ENCODE measurements at places on chromosomes 2 and 18. TPM values are rescaled to one million over a fixed set of nuclear protein-coding genes. Genes with fewer than 3 reads are reported as not detected.

NR4A2 gene
- total RNA-seq = 14.4 TPM

STK25 gene
- total RNA-seq = 93.9 TPM

DNA sequence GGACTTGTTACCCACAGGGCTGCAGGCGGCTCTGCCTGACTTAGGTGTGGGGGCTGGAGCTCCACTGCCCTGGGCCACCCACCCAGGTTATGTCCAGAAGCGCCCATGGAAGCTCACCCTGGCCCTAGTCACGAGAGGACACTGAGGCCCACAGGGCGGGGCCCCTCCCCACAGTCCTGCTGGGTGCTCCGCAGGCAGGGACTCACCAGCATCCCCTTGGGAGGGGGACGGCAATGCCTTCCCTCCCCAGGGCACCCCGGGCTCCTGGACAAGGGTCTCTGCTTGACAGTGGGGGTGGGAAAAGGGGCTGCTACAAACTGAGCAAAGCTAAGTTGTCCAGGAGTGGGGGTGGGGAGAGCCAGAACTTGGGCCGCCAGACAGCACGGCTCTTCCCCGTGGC is 60.5 kb downstream of the AQP12A start:
- no peaks in the 10 kb centered on the region for H3K36me3 ChIP-seq
- no peak overlapping the region for H3K27ac ChIP-seq
- no peaks in the 10 kb centered on the region for H3K27me3 ChIP-seq
- no peak overlapping the region for H3K4me3 ChIP-seq
- DNase-seq = no peak

RNF152 gene
- 8.6 TPM for total RNA-seq

GRCh38 chr2:15238028-15238427 is 323.1 kb downstream of the NBAS start:
- no peak overlapping the region for H3K27ac ChIP-seq
- H3K27me3 ChIP-seq = no peaks in the 10 kb centered on the region
- no peaks in the 10 kb centered on the region for H3K4me1 ChIP-seq
- no peak for DNase-seq
- no peak overlapping the region for H3K4me3 ChIP-seq

- H3K27me3 ChIP-seq = no peaks in the 10 kb centered on the region
- no peaks in the 10 kb centered on the region for H3K36me3 ChIP-seq
- no peak overlapping the region for H3K4me3 ChIP-seq
- no peak overlapping the region for H3K27ac ChIP-seq
- peaks cover 20% of the 10 kb centered on the region for H3K4me1 ChIP-seq
These were observed 2.5 kb upstream of the CNDP2 start for GRCh38 chr18:74493689-74494088.
